ENCODE measurements at places on chromosomes 2 and 18.
A peak's percentile ranks its signal among the peaks of the same experiment; 100 is the strongest.

GRCh38 chr2:109370399-109371035 lies 241.5 kb downstream of the SH3RF3 start:
- no peak for DNase-seq

- no peak for DNase-seq
These were observed 1.4 kb downstream of the LBH start for GRCh38 chr2:30232801-30233130.

GRCh38 chr2:187266147-187266546 lies 181.9 kb downstream of the CALCRL start:
- DNase-seq = no peak

- DNase-seq = no peak
These were observed 30.6 kb downstream of the ITGB6 start for GRCh38 chr2:160169471-160169870.

DNA sequence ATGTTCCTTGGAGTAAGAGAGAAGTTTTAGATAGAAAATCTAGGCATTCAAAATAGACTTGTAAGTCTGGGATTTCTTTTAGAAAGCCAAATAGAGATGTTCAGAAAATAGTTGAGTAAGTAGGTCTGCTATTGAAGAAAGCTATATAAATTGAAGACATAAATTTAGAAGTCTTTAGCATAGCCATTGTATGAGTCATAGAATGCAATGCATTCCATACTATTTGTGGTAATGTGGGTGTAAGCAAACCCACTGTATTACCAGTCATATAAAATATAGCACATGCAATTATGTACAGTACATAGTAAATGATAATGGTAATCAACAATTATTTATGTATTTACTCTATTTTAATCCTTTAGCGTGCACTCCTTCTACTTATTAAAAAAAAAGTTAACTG lies 14.1 kb downstream of the MC4R start:
- DNase-seq = peak; percentile 87

DNA sequence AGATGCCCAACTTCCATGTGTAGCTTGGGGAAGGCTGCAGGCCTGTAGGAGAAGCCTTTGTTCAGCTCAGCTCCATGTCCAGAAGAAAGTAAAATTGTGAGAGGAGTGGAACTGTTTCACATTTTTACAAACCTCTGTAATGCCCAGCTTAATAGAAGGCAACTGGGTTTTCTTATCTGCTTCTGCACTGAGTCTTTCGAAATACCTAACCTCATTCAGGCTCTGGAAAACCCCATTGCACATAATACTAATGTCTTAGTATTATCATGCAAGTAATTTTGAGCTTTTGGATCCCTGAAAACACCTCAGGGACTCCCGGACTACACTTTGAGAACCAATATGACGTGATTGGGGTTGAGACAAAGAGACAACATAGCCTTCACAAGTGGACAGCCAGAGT lies 5.8 kb downstream of the SMIM21 start:
- DNase-seq = peak; percentile 20

DNA sequence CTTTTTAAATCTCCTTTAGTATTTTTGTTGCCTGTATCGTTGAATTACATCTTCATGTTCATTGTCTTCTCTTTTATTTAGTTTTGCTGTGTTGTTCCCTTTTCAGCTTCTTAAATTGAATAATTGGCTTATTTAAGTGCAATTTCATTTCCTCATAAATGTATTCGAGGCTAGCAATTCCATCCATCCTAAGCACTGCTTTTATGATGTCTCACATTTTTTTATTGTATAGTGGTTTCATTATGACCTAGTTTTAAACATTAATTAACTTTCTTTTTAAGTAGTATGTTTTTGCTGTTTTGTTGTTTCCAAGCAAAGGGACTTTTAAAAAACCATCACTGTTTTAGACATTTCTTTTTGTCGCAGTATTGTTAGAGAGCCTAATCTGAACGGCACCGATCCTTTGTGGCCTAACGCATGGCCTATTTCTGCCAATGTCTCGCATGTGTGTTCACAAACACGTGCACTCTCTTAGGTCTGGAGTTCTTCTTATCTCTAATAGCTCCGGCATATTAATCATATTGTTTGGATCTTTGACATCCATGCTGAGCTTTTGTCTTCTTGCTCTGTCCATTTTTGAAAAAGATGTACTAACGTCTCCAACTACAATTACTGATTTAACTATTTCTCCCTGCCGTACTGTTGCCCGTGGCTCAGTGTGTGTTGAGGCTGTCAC lies 59.6 kb upstream of the ZNF516 start:
- DNase-seq = no peak

GRCh38 chr2:135825131-135825530 lies 11.9 kb downstream of the LCT start:
- no peak for DNase-seq

GRCh38 chr18:58562146-58562998 lies 66.5 kb downstream of the ALPK2 start:
- peak; percentile 47 for DNase-seq

GRCh38 chr18:58336605-58337004 lies 292.3 kb downstream of the ALPK2 start:
- DNase-seq = peak; percentile 38

DNA sequence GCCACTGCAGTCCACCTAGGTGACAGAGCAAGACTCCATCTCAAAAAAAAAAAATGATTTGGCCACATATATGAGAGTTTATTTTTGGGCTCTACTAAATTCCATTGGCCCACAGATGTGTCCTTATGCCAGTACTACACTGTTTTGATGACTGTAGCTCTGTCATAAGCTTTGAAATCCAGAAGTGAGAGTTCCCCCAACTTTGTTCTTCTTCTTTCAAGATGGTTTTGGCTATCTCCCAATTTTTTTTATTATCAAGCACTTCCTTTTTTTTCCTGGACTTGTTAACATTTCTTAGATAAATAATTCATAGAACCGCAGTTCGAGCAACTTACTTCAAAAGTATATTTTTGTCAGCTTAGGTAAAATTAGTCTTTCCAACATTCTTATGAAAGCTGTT lies 96.9 kb downstream of the TSHZ1 start:
- no peak for DNase-seq

- peak; percentile 41 for DNase-seq
These were observed 106.0 kb downstream of the UBR3 start for GRCh38 chr2:169933124-169933711.

- peak; percentile 81 for DNase-seq
These were observed 117.6 kb downstream of the SMAD7 start for GRCh38 chr18:48832938-48833700.

DNA sequence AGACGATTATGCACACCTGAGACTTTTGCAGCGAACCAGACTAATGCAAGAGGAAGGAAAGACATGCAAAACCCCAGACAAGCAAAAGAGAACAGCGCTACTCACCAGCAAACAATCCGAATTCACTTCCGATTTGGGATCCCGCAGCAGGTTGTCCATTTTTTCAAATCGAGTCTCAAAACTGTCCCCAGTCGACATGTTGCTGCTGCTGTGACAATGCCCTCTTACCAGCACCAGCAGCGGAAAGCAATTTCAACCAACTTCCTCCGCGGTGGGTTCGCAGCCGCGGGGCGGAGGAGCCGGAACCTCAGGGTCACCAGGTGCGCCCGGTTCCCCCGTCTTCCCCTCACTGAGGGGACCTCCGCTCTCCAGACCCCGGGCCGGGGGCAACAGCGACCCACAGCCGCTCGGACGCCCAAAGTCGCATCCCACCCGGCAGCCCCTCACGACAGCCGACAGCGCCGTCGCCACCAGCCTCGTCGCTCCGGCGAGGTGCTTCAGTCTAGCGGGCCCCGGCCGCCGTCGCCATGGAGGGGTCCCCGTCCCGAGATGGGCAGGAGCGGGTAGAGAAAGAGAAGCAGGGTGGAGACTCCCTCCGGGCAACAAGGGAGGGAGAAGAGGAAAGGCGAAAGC lies 784 bp downstream of the ROCK1 start:
- peak; percentile 26 for DNase-seq

DNA sequence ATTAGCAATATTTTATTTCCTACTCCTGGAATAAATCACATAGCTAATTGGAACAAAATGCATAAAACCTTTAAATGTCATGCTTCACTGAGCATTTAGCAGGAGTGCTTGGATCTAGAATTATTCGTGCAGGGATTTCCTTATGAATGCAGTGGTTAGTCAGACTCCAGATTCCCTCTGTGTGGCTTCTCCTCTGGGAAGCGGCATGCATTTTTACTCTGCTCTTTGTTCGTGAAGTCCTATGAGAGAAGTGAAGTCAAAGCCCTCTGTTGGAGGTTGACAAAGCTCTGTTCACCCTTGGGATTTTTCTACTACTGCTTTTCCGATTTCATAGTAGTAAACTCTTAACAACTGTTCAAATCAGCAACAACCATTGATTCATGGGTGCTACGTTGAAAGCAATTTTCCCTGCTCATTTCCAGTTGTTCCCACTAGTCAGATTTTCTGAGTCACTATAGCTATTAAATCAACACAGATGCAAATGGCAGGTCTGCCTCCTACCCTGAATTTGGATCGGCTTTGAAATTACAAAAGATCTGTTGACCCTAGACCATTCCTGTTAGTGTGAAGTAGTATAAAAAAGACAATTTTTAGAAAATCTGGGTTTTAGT lies 461.7 kb downstream of the STK39 start:
- peak; percentile 4 for DNase-seq

DNA sequence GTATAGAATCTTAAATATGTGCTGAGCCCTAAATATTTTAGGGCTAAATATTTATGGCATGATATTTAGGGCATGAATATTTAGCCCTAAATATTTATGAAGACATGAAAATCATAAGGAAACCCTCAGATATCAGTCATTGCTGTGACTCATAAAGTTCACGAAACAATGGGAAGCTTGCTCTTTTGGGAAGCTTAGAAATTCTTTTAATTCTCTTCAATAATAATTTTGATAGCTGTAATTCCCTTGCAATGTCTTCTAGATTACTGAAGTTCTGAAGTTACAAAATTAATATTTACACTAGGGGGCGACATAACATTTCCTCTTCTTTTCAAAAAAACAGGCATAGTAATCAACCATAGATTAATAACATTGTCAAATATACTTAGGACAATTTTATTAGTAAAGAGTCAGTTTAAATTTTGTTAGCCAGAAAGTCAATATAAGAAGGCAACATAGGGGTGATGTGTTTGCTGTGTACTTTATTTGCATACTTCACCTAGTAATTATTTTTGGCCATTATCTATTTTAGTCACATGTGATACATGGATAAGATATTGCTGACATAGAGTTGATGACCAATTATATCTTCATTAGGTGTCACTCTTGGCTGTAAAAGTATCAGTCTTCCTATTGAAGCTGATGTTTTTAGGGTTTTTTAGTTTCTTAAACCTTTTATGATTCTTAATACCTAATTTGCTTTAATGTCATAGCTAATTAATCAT lies 13.2 kb downstream of the ZNF804A start:
- DNase-seq = peak; percentile 69

DNA sequence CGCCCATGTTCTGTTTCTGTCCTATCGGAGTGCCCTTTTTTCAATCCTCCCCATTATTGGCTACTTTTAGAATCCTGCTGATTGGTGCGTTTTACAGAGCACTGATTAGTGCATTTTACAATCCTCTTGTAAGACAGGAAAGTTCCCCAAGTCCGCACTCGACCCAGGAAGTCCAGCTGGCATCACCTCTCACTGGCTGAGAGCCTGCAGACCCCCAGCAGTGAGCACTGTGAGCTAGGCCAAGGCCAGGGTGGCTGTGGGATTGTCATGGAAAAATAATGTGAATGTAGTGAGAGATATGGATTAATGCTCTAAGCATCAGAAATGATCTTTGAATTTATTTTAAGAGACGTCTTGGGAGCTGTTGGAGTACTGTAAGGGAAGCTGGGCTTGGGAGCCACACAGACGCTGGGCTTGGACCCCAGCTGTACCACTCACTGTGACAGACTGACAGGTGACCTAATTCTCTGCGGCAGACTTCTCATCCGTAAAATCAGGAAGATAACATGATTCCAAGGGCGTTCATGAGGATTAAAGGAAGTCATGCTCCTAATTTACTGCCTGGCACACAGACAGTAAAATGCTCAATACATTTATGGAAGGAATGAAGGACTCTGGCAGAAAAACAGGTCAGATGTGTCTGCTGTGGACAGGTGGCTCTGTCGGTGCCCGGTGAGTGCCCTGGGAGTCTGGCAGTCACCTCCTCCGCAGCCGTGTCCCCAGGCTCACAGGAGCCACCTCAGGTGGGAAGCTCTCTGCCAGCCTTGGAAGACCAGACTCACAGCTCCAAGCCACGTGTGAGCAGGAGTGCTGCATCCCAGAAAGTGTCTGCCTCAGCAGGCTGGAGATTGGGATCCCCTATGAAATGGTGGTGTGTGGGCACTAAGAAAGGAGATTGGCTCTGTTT lies 105.5 kb downstream of the FAM168B start:
- no peak for DNase-seq

GRCh38 chr2:159030674-159031380 lies 62.4 kb downstream of the TANC1 start:
- peak; percentile 75 for DNase-seq
